Liver (tissue), 10 donors: ENCODE measurements at places on chromosomes 12 and 14.

- DNase-seq: no peak
These were observed 125.0 kb downstream of the AKAP6 start for GRCh38 chr14:32453857-32454810.

DNA sequence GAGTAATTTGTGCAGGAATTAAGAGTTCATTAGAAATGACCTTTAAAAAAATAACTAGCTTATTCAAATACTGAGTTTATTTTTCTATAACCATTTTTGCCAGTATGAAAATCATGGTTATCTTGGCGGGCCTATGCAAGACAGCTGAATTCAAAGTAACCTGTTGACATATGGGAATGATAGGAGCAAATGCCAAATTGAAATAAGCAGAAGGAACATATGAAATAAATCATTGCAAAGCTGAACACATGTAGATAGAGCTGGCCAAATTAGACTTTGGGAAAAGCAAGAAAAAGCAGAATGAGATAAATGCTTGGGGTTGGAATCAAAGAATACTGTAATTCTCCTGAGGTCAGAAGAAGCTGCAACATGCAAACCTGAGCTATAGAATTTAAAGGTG is 372.5 kb downstream of the ADAMTS20 start:
- no peak for DNase-seq

DNA sequence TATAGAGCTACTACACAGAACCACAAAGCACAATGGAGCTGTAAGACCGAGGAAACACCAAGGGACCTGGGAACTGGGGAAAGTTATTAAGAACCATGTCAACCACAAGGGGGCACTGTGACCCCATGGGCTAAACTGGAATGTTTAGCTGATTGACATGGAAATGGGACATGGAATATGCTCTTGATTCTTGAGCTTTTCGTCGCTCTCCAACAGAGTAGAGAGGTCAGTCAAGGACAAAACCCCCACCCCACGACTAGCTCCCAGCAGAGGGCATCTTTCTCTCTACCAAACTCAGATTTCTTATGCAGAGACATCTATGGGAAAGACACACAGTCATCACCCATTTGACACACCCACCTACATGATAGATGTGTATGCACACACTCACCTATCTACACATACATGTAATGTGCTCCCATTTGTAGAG is 10.1 kb downstream of the NDRG2 start:
- peak; percentile 85 for DNase-seq

- no peak for DNase-seq
These were observed 657 bp downstream of the METAP2 start for GRCh38 chr12:95474660-95474958.

DNA sequence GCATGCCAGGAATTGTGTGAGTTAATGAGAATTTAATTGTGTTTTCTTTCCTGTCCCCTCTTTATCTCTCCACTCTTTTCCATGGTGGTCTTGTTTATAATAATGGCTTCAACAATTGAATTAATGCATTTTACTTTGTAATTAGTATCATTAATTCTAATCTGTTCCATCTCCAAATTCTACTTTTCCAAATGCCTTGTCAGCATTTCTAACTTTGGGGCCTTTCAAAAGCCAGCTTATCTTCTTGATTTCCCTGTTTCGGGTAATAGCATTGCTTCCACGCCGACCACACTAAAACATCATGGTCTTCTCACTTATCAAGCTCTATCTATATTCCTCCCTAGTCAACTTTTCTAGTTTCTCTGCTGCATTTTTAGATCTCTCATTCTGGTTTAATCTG is 54.2 kb upstream of the RMST start:
- DNase-seq: no peak

- no peak for DNase-seq
These were observed 11.6 kb downstream of the CNOT2 start for GRCh38 chr12:70254846-70255245.

- DNase-seq: no peak
These were observed 96.1 kb downstream of the PPHLN1 start for GRCh38 chr12:42421844-42422779.

DNA sequence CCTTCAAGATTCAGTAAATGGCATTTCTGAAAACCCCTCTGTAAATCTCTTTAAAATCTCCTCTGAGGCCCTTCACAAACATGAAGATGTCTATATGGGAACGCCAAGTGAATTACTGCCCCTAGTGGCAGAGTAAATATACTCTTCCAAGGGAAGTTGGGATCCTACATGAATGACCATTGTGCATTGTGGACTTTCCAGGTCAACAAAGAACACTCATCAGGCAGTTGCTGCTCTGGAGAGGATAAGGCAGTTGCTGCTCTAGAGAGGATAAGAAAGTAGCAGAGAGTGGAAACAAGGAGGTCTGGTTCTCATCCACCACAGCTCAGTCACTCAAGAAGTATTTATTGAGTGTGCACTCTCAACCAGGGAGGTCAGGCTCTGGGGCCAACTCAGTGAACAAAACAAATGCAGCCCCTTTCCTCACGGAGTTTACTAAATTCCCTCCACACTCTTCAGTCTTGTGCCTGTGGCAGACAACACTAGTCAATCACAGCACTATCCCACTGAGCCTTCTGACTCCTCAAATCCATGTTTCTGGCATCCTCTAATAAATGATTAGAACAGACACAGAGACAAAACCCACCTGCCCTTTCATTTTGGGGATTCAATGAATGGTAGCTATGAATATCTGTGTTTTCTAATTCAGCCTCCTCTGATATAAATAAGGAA is 52.9 kb downstream of the SVOP start:
- DNase-seq: no peak

- DNase-seq: no peak
These were observed 1674.7 kb upstream of the SEL1L start for GRCh38 chr14:83208341-83208740.

- no peak for DNase-seq
These were observed 266.8 kb upstream of the MIS18BP1 start for GRCh38 chr14:45519766-45520165.

- DNase-seq: no peak
These were observed 55.1 kb downstream of the NUMB start for GRCh38 chr14:73403181-73403752.

DNA sequence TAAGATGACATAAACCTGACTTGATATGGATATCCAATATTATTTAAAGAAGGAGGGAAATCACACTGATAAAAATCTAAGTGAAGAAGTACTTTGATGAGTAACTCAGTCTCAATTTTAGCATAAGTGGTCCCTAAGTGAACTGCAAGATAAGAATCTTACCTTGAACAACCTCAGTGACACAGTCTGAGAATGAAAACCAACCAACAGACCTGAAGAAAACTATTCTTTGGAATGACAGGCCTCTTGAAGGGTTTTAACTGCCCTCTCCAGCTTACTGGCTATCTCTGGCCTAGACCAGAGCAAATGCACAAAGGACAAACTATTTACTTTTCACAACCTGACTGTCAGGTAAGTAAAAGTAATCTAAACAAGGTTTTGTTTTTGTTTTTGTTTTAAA is 44.7 kb downstream of the CPM start:
- no peak for DNase-seq

DNA sequence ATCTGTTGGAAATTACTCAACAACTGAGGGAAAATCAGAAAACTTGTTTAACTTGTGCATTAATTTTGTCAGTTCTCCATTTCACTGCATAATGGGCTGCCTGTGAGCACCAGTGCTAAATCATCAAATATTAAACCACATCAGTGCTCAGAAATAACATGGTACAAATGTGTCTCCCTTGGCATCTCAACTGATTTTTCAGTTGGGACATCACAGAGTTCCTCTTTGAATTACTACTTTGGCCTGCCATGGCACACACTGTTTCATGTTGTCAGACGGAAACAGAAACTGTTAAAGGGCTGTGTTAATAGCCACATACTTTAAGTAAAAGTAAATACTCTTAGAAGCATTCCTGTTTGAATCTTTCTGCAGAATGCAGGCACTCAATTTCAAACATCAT is 42.1 kb upstream of the STRN3 start:
- no peak for DNase-seq

GRCh38 chr14:94305620-94306019 is 12.6 kb upstream of the SERPINA10 start:
- DNase-seq: no peak

GRCh38 chr12:115584156-115584555 is 693.3 kb downstream of the MED13L start:
- no peak for DNase-seq

GRCh38 chr14:43338713-43339112 is 1168.4 kb downstream of the FSCB start:
- no peak for DNase-seq

DNA sequence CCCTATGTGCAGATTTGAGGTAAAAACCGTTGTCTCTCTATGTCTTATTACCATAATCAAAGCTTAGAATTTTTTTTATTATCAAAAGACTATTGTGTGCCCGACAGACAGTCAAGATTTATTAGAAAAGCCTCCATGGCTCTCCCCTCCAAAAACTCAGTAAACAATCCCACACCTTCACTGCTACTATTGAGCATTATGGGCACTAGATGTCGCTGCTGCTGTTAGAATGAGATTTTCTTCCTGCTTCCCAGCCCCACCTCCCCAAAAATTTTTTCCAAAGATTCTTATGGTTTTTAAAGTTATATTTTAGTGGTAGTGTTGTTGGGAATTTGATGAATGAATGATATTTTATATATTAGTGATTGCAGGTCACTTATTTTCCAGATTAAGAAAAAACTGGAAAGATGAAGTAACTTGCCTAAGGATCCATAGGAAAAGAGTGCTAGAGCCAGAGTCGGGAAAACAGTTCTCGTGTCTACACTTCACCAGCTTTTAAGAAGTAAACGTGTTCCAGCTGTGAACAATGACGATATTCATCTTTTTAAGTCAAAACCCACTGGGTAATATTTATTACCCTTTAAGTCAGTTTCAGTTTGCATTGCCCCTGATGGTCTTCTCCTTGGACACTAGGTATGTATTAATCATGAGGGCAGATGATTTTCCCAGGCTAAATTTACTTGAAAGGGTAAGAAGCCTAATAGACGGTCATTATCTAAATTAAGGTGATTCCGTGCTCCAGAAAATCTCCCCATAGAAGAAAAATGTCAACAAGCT is 12.2 kb upstream of the FOXG1 start:
- DNase-seq: no peak

DNA sequence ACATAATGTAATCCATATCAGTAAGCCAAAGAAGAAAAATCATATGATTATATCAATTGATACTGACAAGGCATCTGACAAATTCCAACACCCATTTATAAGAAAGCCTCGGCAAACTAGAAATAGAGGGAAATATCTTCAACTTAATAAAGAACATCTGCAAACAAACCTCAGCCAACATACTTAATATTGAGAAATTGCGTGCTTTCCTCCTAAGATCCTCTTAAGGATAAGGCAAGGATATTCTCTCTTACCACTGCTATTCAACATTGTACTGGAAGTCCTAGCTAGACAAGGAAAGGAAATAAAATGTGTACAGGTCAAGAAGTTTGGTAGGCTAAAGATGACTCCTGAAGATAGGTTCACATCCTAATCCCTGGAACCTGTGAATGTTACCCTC is 115.9 kb downstream of the DERA start:
- DNase-seq: no peak

- no peak for DNase-seq
These were observed 28.2 kb downstream of the DHRS2 start for GRCh38 chr14:23664207-23664885.

- DNase-seq: no peak
These were observed 108.5 kb downstream of the DACT1 start for GRCh38 chr14:58746261-58746660.

DNA sequence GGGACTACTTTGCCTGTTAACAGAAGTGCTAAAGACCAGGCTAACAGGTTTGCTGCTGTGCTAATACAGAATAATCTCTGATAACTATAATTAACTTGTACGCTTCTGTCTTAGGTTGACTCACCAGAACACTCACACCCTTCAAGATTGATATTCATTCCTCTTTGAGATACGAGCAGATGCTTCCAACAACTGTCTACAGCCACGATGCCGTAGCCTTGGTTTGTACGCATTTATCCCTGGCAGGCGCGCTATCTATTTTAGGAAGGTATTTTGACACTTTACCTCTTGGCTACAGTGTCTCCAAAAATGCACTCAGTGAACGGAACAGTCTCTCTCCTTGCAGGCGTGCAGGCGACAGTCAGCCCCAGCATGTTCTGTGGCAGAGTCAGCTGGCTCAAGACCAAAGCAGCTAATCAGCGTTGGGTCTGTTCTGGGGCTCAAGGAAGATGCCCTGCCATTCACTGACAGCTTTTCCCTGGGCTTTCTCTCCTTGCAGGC is 146.4 kb upstream of the PRICKLE1 start:
- no peak for DNase-seq

DNA sequence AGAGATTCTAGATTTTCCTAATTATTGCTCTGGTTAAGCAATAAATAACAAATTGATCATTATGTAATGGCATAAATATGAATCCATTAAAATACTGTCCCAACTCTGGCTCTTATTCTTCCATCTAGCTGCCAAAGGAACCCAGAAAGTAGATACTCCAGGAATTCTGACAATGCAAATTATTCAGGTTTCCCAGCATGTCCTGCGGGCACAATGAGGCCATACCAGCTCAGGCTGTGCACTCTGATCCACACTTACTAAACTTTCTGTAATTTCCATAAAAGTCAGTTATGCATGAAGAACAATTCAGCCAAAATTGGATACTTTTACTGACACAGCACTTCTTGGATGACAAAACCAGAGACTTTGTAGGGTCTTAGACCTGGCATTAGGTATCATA is 576.3 kb downstream of the KCNH5 start:
- DNase-seq: no peak

DNA sequence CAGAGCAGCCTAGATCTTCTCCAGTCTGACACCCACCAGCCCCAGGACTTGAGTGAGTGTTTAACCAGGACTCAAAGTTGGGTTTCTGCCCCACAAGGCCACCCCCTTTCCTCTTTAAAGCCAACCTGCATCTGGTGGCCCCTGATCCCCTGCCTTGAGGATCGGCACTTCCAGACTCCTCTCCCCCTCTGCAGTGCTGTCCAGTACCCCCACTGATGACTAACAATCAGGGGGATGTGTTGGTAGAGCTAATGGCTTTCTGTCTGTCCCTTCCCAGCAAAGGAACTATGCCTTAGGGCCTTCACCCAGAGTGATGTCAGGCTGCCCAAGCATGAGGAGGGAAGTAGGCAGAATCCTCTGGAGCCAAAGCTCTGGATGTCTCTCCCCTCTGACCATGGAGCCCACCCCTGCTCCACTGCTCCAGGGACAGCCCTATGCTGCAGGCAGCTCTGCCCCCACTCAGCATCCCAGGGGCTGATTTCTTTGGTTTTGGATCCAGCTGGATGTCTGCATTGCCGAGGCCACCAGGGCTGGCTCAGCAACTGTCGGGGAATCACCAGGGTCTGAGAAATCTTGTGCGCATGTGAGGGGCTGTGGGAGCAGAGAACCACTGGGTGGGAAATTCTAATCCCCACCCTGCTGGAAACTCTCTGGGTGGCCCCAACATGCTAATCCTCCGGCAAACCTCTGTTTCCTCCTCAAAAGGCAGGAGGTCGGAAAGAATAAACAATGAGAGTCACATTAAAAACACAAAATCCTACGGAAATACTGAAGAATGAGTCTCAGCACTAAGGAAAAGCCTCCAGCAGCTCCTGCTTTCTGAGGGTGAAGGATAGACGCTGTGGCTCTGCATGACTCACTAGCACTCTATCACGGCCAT is 42.9 kb downstream of the DAD1 start:
- DNase-seq: no peak
